ENCODE measurements at places on chromosomes 16 and 17.

- no peak for DNase-seq
Measured at GRCh38 chr17:6510321-6510977, 45.9 kb downstream of the PITPNM3 start.

- DNase-seq: no peak
Measured at GRCh38 chr17:29255926-29256522, 9.4 kb downstream of the CRYBA1 start.

GRCh38 chr16:3094289-3095027 is 4.6 kb downstream of the ZSCAN10 start:
- DNase-seq: peak; percentile 86

- peak; percentile 54 for DNase-seq
Measured at GRCh38 chr16:4846503-4846900, 586 bp downstream of the GLYR1 start.

DNA sequence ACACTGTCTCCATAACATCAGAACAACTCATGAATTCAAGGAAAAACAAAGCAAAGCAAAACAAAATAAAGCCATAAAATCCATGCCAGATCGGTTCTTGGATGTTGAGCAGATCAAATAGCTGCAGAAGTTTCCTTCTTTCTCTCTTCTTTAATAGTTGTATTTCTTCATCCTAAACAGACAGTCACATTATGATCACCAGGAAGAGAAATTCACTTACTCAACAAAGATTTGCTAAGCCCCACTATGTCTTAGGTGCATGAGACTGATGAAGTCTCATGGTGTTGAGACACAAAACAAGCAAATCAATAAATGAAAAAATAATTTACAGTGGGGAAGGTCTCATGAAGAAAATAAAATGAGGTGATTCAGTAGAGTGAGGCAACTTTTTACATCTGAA is 72.8 kb downstream of the WIPI1 start:
- no peak for DNase-seq

GRCh38 chr17:322006-322780 is 30.4 kb downstream of the RPH3AL start:
- DNase-seq: no peak

Measured in GM20000 (cell line).